Left ventricle myocardium inferior (tissue), 1 donor: ENCODE measurements at places on chromosomes 1 and 21.

GRCh38 chr1:44405031-44405797 is at the start of gene RNF220:
RNF220 (plus strand) TSS chr1:44405255.
- peak; percentile 53 for DNase-seq

- no peak for DNase-seq
These were observed 30.9 kb downstream of the MAPKAPK2 start for GRCh38 chr1:206715552-206716158.

- no peak for DNase-seq
These were observed 83.4 kb downstream of the SNRPE start for GRCh38 chr1:203944651-203945404.

GRCh38 chr1:188877668-188878067 is 1600.0 kb downstream of the BRINP3 start:
- no peak for DNase-seq

DNA sequence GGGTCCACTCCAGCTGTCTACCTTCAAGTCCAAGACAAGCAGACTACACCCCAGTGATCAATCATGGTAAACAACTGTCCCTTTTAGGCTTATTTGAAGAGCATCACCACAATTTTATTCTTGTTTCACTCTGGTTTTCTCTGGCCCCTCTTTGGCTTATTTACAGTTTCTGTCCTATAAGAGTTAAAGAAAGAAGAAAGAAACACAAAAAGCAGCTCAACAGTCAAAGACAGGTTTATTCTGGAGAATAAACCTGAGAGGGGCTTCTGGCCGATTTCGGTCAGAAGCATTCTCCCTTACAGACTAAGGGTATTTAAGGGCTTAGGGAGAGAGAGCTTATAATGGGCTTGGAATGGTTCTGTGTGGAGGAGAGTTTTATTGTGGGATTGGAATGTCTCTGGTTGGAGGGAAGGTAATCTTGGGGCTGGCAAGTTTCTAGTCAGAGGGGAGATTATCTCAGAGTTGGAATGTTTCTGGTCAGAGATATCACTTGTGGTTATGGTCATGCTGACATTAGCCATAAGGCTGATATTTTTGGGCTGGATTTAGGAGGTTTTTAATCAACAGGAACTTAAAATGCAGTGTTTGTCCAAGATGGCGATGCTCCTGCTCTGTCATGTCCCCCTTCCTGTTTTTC is 161.0 kb downstream of the URB2 start:
- DNase-seq: no peak

DNA sequence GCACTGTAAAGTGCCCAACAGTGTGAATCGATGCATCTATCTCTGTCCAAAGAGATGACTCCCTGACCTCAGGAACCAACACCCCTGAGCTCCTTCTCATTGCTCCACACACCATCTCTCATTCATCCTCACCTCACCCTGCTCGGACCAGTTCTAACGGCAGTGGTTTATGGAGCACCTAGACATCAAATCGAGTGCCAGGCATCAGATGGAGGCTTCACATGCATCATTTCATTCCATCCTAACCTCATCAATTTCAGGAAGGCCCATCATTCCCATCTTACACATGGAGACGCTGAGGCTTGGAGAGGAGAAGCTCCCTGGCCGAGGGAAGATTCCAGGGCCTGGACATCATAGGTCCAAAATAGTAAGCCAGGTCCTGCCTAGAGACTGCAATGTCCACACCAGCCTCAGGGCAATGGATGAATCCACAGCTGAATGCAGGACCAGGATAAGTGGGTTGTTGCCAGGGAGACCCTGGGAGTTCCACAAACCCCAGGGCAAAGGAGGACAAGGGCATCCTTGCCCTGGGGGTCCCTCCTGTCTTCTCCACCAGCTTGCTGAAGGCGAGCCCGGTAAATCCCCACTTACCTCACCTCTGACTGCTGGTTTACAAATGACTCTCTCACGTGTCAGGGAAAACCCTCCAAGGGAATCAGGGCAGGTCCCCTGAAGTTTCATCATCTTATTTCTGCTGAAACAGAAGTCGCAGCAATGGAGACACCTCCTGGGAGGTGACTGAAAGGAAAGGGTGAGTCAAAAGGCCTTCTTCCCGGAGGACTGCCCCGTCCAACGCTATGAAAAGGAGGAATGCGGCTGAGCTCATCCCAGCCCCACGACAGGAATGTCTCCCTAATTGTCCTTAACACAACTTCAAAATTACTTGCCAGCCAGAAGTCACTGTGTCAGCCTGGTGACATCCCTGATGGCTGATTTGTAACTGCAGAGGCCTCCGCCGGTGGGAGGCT is 9.0 kb upstream of the IFFO2 start:
- DNase-seq: no peak

DNA sequence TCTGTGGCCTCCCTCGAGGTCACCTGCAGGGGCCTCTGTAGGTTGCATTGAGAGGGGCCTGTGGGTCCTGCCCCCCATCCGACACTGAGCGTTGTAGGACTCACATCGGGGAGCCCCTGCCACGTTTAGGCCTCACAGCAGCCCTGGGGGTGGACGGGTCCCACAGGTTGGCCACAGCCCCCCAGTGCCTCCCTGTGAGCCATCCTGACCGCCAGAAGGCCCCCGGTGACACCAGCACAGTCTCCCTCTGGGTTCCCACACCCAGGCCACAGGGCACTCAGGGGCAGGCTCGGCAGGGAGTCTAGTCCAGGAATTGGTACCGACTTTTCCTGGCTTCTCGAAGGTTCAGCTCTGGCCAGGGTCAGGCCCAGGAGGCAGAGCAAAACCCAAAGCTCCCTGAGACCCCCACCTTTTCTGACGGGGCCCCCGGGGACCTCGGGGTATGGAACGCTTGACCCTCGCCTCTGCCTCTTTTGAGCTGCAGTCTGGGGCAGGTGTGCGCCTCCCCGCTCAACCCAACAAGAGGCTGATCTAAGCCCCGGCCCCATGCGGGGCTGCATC is 13.9 kb upstream of the POFUT2 start:
- peak; percentile 15 for DNase-seq

DNA sequence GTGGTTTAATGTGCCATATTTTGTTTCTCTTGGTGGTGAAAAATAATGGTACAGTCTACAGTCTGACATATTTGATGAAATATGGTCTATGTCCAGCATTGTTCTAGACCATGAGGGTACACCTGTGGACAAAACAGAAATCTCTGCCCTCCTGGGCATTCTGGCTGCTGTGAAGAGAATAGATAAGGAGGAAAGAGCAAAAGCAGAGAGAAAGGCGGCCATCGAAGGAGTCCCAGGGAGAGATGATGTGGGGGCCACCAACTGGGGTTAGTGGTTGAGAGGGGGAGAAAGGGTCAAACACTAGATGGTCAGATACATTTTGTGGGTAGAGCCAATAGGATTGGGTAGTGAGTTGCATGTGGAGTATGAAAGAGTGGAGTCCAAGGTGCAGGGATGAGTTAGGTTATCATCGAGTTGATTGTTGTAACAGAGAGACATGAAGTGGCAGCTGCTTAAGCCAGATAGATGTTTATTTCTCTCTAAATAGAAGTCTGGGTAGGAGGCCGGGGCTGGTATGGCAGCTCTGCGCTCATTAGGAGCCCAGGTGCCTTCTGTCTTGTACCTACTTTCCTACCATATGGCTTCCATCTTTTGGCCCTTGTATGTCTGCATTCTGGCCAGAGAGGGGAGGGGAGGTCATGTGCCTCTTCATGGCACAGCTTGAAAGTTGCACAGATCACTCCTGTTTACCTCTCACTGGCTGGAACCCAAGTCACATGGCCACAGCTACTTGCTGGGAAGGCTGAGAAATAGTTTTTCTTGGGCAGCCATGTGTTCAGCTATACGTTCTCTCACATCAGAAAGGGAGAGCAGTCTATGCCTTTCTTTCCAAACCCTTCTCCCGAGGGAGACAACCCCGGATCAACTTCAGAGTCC is 13.0 kb downstream of the UBE4B start:
- no peak for DNase-seq

DNA sequence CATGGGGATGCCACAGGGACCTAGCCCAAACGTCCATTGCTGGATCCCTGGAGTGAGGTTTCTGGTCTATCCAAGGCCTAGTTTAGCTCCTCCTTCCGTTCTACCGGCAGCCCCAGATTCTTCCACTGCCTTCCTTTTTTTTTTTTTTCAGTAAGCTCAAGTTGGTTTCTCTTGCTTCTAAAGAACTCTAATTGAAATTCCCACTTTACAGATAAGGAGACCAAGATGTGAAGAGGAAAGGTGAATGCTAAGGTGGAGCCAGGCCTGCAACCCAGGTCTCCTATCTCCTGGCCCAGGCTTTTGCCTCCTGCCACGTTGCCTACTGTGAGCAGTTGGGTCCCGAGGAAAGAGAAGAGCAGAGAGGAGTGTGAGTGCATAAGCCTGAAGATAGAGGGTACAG is 31.5 kb upstream of the CLIC4 start:
- DNase-seq: no peak

- DNase-seq: no peak
These were observed 31.7 kb upstream of the BACE2 start for GRCh38 chr21:41136286-41136685.

GRCh38 chr1:145877923-145878486 is 7.7 kb downstream of the ANKRD35 start:
- DNase-seq: no peak

DNA sequence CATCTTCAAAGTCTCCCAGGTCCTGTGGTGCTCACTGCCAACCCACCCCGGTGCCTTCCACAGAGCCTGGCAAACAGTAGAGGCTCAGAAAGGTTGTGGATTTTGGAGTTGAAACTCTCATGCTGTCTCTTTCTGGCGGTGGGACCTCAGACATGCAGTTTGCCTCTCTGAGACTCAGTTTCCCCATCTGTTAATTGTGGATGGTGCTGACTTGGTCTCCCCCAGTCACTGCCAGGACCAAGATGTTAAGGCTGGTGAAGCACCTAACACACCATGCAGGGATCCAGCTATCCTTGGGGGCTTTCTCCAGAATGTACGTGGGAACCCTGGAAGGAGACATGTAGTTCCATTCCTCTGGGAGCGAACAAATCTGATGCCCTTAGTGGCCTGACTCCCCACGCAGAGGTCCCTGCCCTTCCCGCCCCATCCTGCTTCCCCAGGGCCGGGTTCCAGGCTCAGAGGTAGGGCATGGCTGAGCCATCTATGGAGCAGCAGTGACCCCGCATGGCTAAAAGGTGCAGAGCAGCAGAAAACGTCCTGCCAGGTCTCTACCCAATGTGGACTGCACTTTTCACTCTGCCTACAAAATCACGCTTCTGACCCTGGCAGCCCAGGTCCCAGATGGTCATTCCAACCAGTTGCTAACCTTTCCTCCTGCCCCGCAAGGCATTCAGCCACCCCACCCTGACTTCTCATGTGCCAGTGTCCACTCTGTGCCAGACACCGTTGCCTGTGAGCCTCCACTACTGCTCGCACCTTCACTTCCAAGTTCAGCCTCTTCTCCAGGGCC is 9.2 kb upstream of the TTC22 start:
- peak; percentile 45 for DNase-seq

DNA sequence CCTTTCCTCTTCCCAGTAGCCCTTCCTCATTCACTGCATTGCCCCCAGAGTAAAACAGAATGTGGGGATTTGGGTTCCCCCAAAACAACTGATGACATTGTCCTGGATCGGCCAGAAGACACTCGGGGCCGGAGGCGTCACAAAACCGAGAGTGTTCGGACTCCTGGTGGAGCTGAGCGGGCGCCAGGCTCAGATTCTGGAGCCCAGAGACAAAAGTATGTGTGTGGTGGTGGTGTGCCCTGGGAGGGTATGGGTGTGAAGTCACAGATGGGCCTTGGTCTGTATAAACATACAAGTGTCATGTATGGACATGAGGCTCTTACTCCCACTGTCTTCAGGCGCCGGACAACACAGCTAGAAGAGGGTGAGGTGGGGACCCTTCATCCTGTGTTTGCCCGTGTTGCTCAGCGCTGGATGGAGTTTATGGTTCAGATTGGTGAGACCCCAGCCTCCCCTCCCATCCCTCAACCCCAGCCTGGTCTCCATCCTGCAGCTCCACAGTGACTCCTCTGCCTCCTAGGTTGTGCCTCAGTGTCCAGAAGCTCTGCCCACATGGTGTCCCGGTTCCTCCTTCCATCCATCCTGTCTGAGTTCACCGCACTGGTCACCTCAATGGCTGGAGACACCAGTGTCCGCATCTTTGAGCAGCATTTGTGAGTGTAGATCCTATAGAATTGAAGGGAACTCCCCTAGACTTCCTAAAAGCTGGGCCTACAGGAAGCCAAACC is 12.4 kb downstream of the HYI start:
- DNase-seq: no peak

DNA sequence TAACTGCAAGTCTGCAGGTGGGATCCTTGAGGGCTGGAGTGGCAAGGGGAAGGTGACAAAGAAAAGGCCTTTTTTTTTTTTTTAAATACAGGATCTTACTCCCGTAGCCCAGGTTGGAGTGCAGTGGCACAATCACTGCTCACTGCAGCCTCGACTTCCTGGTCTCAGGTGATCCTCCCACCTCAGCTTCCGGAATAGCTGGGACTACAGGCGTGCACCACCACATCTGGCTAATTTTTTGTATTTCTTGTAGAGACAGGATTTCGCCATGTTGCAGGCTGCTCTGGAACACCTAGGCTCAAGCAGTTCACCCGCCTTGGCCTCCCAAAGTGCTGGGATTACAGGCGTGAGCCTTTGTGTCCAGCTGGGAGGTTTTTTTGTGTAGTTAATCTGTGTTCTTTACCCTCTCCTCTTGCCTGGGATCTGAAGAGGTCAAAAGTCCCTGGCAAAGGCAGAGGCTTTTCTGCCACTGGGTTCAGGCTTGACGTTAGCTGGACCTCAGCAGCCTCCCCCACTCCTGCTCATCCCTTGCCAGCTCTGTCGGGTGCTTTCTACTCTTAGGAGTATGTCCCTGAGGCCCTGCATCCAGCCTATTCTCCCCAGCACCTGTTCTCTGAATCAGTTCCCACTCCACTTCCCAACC is 5.2 kb downstream of the IL6R start:
- no peak for DNase-seq

DNA sequence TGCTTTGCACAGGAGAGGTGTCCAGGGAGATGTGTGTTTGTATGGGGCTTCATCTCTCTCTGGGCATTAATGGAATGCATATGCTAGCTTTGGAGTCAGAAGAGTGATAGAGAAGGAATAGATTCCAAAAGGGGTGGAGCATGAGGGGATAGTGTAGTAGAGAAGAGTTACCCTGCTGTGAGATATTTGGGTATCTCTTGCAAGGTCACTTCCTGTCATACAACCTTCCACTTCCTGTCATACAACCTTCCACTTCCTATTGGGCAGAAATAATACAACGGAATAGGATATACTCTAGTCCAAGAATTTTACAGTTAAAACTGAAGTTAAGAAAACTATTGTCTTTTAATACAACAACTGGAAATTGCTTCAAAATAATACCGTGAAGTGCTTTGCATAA is 351.8 kb upstream of the FMN2 start:
- DNase-seq: no peak

GRCh38 chr1:200376528-200376927 is 33.3 kb downstream of the ZNF281 start:
- no peak for DNase-seq

- no peak for DNase-seq
These were observed 15.1 kb downstream of the THEMIS2 start for GRCh38 chr1:27887215-27888021.
